KG1 (cell line): ENCODE measurements at places on chromosomes 4 and X.

- no peak for DNase-seq
Measured at GRCh38 chrX:110409925-110410324, 51.3 kb downstream of the RTL9 start.

DNA sequence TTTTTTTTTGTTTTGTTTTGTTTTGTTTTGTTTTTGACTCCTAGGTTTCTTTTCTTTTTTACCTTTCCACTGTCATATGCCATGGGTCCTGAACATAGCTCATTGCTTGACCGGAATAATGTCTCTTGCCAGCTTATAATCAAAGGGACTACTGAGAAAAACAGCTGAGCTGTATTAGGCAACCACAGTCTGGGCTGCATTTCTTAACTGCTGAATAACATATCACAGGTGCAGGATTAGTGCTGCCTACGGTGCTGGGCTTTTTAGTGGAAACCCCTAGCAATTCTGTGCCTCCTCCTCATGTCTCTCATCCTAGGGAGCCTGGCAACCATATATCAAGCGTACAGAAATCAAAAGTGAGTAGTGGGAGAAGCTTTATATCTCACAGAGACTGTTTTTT lies 333.5 kb downstream of the BMPR1B start:
- DNase-seq, result no peak

DNA sequence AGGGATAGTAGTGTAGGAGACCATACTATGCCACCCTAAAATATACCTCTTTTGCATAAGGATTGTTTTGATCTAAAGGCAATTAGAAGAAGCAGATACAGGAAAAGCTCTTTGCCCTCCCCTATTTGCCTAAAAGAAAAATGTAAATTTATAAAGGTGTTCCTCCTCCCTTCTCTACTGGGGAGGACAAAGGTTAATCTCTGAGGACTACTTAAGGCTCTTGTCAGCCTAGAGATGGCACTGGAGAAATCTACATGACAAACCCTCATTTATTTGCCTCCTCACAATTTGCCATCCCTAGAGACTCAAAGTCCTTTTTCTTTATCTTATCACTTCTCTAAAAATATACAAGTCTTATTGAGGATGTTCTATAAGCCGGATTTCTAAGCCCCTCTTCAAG lies 1021.8 kb downstream of the STPG2 start:
- no peak for DNase-seq

DNA sequence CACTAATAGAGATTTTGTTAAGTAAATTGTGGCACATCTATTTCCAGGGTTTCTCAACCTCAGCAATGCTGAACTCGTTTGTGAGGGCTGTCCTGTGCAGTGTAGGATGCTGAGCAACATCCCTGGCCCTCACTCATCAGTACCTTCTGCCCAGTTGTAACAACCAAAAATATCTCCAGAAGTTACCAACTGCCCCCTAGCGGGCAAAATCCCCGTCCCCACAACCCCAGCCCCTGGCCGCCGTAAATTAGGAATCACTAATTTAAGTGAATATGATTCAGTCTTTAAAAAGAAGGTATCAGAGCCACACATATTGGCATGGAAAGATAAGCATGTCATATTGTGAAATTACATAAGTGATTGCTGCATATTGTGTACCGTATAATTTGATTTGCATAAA lies 123.4 kb downstream of the ASB9 start:
- peak; percentile 1 for DNase-seq

GRCh38 chr4:173362666-173363065 lies 8.1 kb upstream of the SAP30 start:
- DNase-seq, result no peak

DNA sequence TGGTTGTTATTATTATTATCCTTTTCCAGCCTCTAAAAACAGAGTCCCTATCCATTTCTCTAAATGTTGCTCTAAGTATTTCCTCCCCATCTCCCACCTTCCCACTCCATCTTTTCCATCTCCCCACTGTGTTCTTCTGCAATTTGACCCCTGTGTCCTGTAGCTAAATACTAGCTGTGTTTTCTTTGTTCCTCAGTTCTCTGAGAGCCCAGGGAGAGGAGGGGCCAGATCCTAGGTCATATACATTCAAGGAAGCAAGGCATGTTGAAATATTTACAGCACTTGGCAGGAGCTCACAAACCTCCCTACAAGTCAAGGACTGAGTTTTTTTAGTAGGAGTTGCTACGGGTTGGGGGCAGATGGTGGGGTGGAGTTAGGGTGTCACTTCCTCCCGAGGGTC lies 10.5 kb downstream of the SLC16A2 start:
- no peak for DNase-seq
